Ovary (tissue), 10 donors: ENCODE measurements at places on chromosomes 2 and 18. TPM values are rescaled to one million over a fixed set of nuclear protein-coding genes. Genes with fewer than 3 reads are reported as not detected.
A peak's percentile ranks its signal among the peaks of the same experiment; 100 is the strongest.

DNA sequence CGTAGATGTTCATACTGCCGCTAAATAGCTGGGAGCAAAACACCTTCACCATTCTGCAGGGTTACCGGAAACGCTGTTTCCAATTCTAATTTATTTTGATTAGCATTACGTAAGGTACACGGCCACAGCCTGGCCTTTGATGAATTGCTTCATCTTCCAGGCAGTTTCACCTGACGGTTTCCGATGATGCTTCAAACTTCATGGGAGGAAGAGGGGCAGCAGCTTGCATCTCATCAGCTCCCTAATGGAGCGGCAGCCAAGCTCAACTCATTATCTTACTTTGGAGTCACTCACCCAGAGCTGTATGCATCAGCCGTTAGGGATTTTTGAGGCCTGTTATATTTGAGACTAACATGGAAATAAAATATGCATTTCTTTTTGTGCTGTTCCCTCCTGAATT, 54.8 kb downstream of the TMEM18 start:
- no peak overlapping the region for H3K27ac ChIP-seq
- no peaks in the 10 kb centered on the region for H3K36me3 ChIP-seq

DNA sequence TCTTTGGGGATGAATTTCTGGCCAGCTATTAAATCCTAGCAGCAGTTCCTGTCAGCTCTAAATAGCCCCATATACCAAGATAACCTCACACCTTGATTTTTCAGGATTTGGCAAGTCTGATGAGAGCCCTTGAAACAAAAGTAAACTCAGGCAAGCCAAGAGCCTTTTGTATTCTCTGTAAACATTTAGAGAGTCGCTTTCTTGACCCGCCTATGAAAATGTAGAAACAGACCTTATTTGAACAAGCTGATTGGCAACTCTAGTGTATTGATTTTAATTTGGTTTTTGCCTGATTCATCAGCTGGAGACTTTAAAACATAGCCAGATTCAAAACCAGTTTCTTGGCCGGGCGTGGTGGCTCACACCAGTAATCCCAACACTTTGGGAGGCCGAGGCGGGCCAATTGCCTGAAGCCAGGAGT, 43.4 kb downstream of the CABLES1 start:
- no peak for DNase-seq
- H3K27ac ChIP-seq = no peak overlapping the region
- H3K4me3 ChIP-seq = no peak overlapping the region
- no peaks in the 10 kb centered on the region for H3K4me1 ChIP-seq

The REG3A gene
- 0.41 TPM for total RNA-seq

DNA sequence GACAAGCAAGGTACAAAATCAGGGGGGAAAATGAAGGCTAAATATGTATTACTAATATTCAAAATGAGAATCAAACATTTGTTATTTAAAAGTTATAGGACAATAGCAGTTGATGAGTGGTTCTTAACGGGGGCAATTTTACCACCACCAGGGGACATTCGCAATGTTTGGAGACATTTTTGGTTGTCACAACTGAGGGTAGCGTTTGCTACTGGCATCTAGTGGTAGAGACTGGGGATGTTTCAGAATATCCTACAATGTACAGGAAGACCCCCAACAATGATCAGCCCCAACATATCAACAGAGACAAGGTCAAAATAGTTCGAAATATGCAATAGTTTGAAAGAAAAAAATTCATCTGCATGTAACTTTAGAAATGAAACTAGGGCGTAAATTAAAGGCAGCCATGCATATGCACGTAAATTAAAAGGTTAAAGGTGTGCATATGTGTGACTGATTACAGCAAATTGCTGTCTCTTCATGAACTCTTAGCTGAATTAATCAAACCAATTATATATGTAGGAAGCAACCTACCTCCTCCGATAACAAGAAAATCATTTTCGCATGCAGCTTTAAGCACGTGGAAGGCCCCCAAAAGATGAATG, 61.2 kb upstream of the CUL3 start:
- no peak for DNase-seq
- no peaks in the 10 kb centered on the region for H3K27me3 ChIP-seq
- H3K4me3 ChIP-seq = no peak overlapping the region

DNA sequence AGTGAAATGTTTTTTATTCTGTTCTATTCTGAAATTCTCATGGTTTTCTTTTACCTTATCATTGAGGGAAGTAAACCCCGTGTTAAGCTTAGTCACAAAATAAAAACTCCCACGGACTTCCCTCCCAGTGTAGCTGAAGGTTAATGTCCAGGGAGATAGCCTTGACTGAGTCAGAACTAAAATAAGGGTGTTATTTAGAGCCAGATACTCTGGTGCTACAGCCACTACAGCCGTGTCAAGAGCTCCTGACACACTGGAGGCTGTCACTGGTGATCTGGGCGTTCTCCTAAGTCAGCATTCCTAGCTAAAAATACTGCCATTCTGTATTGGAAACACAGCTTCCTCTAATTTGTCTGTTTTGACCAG, 82.0 kb upstream of the RANBP2 start:
- peaks cover 12% of the 10 kb centered on the region for H3K4me1 ChIP-seq
- H3K36me3 ChIP-seq = no peaks in the 10 kb centered on the region
- no peaks in the 10 kb centered on the region for H3K27me3 ChIP-seq
- no peak for DNase-seq

DNA sequence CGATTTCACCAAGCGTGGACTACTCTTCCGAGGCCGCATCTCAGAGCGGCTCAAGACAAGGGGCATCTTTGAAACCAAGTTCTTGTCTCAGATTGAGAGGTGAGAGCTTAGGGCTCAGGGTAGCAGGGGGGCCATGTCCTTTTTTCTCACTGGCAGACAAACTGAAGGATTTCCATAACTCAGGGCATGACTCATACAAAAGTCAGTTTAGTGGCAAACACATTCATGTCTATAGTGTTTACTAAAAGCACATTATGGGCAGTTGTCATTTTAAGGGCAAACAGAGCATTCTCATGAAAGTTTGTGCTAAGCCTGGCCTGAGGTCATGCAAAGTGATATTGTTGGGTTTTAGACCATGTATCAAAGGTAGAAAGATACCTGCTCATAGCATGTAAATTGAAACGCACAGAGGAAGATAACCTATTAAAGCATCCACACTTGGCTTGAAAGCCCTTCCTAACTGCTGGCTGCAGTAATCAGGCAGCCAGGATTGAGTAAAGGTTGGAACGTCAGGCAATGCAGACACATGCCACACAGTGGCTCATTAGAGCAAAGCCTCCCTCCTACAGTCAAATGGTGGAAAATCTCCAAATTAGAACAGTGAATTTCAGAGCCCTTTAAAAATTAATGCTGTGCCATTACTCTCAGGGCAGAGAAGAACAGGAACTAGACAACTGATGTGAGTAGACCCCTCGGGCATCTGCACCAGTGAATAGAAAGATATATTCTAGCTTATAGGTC, 54.2 kb downstream of the HK2 start:
- no peaks in the 10 kb centered on the region for H3K27me3 ChIP-seq
- DNase-seq = no peak
- no peak overlapping the region for H3K27ac ChIP-seq

- H3K27me3 ChIP-seq = no peaks in the 10 kb centered on the region
- H3K36me3 ChIP-seq = no peaks in the 10 kb centered on the region
- no peak overlapping the region for H3K27ac ChIP-seq
- no peak for DNase-seq
These were observed 308.9 kb downstream of the PLCL1 start for GRCh38 chr2:198113316-198113715.

DNA sequence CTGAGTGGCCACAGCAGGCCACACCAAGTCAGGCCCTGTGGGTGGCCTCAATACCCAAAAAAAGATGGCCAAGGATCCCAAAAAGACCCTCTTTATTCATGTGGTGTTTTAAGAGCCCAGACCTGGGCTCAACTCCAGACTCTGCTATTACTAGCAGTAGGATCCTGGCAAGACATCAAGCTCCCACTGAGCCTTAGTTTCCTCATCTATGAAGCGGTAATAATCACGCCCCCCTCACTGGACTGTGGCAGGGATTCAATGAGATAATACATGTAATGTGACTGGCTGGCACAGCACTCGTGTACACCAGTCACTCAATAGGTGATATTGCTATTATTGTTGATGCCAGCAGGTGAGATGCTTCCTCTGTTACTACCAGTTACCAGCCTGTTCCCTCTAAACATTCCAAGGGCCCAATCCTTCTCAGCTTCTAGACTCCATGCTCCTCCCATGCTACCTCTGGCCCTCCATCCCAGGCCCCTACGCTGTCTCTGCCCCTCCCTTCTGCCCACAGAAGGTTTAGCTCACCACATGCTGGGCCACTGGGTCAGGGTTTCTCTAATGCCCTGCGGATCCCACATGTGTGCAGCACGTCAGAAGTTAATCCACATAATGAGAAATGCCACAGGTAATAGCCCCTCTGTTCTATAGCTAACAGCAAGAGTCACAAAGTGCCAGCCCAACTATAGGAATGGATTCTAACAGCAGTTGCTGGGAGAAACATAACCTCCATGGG, 51.2 kb downstream of the SLC4A5 start:
- no peaks in the 10 kb centered on the region for H3K36me3 ChIP-seq
- H3K4me3 ChIP-seq = no peak overlapping the region
- DNase-seq = no peak
- H3K4me1 ChIP-seq = no peaks in the 10 kb centered on the region
- no peak overlapping the region for H3K27ac ChIP-seq

- no peaks in the 10 kb centered on the region for H3K36me3 ChIP-seq
- no peak overlapping the region for H3K27ac ChIP-seq
- no peaks in the 10 kb centered on the region for H3K27me3 ChIP-seq
These were observed 128.0 kb downstream of the ABCA12 start for GRCh38 chr2:215010390-215010789.

DNA sequence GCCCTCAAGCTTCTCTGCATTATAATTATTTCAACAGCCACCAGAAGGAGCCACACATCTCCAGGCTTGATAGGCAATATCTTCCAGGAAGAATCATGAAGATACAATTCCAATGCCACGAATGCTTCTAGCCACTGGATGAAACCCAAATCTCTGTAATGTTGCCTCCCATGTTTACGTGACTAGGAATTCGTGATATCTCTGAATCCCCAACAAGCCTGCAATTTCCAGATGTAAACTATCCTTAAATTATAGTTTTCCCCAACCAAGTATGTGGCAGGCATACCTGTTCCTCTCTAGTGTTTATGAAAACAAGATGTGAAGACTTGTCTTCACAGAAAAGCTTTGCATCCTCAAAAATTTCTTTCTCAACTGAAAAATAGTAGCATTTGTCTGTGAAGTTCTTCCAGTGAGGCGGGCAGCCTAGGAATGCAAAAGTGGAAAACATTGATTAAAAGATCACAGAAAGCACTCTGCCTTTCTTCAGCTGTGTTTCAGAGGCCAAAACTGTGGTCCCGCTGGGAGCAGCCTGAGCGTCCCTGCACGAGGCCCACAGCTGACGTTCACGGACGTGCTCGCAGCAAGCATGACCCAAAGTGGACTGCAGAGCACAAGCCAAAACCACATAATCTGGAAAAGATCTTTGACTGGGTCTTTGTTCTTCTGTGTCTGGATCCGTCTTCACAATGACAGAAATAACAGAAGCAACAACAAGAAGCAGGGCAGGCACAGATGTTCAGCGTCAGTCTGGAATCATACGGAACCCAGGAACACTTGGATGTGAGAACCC, 65.1 kb upstream of the THOC1 start:
- H3K4me3 ChIP-seq = no peak overlapping the region
- DNase-seq = peak; percentile 19
- no peak overlapping the region for H3K27ac ChIP-seq
- H3K36me3 ChIP-seq = no peaks in the 10 kb centered on the region
- no peaks in the 10 kb centered on the region for H3K27me3 ChIP-seq

- H3K27me3 ChIP-seq = no peaks in the 10 kb centered on the region
- H3K4me1 ChIP-seq = no peaks in the 10 kb centered on the region
- H3K4me3 ChIP-seq = no peak overlapping the region
- H3K36me3 ChIP-seq = no peaks in the 10 kb centered on the region
These were observed 3.8 kb upstream of the SIGLEC15 start for GRCh38 chr18:45821711-45822110.

DNA sequence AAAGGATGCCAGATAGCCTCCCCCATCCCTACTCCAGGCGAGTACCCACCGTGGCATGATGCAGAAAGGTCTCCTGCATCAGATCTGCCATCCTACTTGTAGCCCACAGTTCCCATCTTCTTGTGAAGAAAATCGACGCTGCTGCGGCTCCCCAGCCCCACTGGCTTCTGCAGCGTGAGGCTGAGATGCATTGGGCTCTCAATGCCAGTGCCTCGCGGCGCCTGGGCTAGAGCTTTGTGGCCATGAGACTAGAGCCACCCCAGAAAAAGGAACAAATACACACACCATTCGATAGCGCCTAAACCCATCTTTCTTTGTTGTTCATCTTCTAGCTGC, 2.8 kb downstream of the NOL4 start:
- H3K27ac ChIP-seq = no peak overlapping the region
- no peak for DNase-seq
- H3K36me3 ChIP-seq = no peaks in the 10 kb centered on the region
- H3K4me3 ChIP-seq = peak overlapping the region; percentile 23

The CYP27C1 gene
- total RNA-seq = 0.48 TPM

GRCh38 chr2:82893190-82893589, 1565.9 kb downstream of the SUCLG1 start:
- no peaks in the 10 kb centered on the region for H3K4me1 ChIP-seq
- H3K4me3 ChIP-seq = no peak overlapping the region
- no peaks in the 10 kb centered on the region for H3K27me3 ChIP-seq
- no peaks in the 10 kb centered on the region for H3K36me3 ChIP-seq

The IMMT gene
- 48.4 TPM for total RNA-seq

DNA sequence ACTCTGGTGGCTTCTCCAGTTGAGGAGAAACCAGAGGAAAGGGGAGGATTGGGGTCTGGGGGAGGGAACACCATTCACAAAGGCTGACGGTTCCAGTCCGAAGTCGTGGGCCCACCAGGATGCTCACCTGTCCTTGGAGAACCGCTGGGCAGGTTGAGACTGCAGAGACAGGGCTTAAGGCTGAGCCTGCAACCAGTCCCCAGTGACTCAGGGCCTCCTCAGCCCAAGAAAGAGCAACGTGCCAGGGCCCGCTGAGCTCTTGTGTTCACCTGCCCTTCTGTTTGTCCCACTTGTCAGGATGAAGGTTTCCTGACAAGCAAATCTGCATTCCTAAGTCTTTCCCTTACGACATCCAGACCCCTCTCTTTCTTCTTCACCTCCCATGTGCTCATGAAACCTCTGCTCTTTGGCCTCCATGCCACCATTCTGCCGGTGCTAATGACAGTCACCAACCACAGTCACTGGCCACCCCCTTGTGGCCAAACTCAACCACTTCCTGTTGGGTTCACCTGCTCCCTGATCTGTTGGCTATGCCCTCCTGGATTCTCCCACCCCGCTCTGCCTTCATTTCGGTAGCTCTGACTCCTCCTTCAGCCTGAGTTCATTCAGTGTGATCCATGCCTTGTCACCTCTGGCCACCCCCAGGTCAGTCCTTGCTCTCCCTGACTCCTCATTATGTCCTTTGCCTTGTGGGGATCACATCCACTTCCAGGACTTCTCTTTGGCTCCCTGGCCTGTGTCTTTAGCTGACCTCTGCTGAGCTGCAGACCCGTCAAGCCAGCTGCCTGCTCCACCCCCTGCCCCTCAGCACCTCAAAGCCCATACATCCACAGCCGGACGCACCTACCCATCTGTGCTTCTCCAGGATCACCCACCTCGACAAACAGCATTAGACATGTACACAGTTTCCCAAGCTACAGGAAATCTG, 17.6 kb downstream of the EMX1 start:
- H3K4me1 ChIP-seq = peaks cover 4% of the 10 kb centered on the region
- no peak for DNase-seq

GRCh38 chr18:5144629-5145028, 52.4 kb downstream of the AKAIN1 start:
- no peaks in the 10 kb centered on the region for H3K4me1 ChIP-seq
- no peak overlapping the region for H3K27ac ChIP-seq
- no peaks in the 10 kb centered on the region for H3K27me3 ChIP-seq

The ANKRD30B gene
- 0.11 TPM for total RNA-seq

GRCh38 chr2:119160361-119160990, 1.9 kb upstream of the C1QL2 start:
- peaks cover 4% of the 10 kb centered on the region for H3K27me3 ChIP-seq
- no peak for DNase-seq
- no peak overlapping the region for H3K27ac ChIP-seq
- H3K4me3 ChIP-seq = no peak overlapping the region
- H3K36me3 ChIP-seq = no peaks in the 10 kb centered on the region
- H3K4me1 ChIP-seq = peaks cover 4% of the 10 kb centered on the region
